Bone marrow (tissue), 2 donors: ENCODE measurements at places on chromosomes 5 and 9.

DNA sequence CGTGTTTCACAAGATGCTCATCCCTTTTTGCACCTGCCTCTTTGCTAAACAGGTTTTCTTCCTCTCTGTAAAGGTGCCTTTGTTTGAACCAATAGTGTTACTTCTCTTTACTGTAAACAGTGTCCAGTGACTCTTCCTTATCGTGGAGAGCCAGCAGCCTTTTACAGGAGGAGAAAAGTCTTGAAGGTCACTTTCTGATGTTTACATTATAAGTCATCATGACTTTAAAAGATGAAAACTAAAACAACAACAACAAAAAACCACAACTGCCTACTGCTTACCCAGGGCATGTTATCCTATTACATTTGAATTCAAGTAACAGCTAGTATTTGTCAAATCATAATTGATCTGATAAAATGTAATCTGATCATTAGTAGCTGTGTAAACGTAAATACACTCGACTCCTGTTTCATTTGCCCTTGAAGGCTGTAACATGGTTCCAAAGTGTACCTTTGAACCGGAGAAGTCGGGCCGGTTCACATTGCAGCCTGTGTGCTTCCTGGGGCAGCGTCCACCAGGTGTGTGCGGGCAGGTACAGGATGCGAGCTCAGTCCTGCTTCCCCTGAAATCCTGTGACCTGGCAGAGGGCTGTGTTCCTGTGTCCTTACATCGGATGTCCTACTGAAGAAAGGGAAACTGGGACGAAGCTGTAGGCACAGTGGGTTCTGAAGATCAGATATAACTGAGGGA, 118.1 kb downstream of the C9orf152 start:
- DNase-seq: no peak

DNA sequence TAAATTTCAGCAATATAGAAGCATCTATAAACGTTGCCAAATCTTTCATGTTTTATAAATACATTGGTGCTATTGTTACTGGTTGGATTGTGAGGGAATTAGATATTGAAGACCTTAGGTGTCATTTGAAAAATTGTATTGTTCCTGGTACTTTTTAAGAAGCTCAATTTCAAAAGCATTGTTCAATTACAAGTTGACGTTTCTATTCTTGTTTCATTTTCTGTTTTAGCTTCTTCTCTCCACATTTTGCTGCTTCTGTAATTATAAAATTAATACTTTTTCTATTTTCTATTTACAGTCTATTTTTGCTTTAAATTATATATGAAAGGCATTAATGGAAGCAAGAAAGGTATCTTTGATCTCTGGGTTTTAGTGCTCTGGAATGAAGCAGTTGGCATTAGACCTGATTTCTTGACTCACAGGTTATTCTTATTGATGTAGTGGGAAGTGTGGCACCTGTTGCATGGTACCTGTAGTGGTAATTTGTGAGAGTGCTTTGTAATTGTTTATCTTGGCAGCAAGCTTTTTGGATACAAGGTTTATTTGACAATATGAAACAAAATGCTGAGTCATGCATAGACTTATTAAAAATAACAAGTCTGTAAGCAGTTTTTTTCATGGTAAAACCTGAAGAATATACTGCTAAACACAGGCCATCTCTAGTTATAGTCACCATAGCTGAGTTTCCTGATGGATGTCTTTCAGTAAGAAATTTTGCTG, 13.2 kb downstream of the MACIR start:
- DNase-seq: no peak

- no peak for DNase-seq
Observed at GRCh38 chr9:22452415-22453010, 5.9 kb downstream of the DMRTA1 start.

DNA sequence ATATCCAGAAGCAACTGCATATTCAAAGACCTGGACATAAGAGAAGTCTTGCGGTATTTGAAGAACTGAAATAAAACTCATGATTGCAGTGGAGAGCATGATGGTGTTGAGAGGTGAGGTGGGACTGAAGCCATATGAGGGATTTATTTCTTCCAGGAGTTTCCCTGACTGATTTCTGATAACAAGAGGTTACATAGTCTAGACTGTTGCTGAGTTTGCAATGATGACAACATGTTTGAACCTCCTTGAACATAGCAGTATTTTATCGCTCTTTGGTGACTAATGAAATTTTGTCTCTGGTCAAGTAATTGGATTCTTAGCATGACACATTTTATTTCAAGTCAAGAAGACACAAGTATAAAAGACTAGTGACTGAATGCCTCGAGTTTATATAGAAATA, 61.8 kb downstream of the ACTBL2 start:
- DNase-seq: no peak

GRCh38 chr5:146754621-146755020, 123.9 kb downstream of the PPP2R2B start:
- no peak for DNase-seq

GRCh38 chr5:120510098-120510637, 46.1 kb downstream of the PRR16 start:
- DNase-seq: no peak

- no peak for DNase-seq
Observed at GRCh38 chr5:133336969-133337410, 275.4 kb downstream of the FSTL4 start.

DNA sequence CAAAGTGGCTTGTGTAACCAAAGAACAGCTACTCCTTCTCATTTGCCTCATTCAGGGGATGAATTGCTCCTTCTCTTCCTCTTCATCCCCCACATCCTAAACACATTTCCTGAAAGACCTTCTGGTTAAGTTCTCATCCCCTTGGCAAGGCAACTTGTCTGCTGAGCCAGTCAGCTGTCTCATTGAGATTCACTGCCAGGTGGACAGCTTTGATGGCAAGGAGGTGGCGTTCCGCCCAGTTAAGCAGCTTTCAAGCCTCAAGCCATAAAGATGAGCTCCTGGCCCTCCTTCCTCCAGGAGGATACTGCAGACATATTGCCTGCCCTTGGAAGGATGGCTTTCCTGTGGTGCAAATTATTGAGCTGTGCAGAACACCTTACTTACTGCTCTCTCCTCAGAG, 448.6 kb upstream of the MPDZ start:
- no peak for DNase-seq

DNA sequence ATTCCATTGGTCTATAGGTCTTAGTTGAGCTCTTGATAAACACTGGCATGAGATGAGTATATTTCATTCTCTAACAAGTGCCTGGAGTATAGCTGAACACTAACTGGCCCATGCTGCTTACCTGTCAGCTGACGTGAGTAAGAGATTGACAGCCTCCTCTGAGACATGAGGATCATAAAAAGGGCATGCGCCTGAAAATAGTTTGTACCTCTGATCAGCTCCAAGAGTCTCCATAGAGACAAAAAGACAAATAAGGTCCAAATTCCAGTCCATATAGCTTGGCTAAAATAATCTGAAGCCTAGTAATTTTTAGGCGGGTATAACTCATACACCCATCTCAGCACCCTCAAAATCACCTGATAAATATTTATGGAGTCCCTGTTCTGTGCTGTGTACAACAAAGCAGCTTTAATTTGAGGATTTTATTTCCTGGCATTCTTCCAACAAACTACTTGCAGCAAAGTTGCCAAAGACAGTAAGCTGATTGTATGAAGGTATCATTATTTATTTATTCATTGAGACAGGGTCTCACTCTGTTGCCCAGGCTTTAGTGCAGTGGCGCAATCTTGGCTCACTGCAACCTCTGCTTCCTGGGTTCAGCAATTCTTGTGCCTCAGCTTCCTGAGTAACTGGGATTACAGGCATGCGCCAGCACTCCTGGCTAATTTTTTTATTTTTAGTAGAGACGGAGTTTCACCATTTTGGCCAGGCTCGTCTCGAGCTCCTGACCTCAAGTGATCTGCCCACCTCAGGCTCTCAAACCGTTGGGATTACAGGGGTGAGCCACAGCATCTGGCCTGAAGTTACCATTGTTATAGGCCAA, 16.2 kb upstream of the FSD1L start:
- no peak for DNase-seq

DNA sequence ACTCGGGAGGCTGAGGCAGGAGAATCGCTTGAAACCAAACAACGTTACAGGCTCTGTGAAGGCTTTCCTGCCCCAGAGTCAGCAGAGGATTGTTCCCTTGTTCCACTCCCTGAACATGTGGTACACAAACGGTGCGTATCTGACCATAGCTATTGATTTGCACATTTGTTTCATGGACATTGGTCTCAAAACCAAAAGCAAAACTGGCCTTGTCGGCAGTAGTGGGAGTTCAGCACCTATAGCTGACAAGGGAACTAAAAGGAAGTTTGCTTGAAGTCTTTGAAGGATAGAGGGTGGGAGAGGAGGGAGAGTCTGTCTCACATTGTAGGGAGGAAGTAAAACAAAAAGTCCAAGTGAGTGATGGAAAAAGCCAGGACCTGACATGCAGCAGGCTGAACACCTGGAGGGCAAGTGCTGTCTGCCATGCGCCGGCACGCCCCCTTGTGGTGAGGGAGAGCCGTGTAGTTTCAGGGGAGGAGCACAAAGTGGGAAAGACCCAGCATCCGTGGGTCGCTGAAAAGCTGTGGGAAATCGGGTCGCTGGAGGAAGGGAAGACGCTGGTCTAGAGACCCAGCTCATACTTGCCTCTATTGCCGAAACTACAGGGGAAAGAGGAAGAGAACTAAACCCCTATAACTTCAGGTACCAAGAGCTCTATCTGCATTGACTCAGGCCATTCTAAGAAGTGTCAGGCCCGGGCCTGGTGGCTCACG, 58.0 kb downstream of the RAD23B start:
- DNase-seq: peak; percentile 33

- DNase-seq: no peak
Observed at GRCh38 chr9:22116758-22117157, 107.7 kb upstream of the CDKN2B start.

DNA sequence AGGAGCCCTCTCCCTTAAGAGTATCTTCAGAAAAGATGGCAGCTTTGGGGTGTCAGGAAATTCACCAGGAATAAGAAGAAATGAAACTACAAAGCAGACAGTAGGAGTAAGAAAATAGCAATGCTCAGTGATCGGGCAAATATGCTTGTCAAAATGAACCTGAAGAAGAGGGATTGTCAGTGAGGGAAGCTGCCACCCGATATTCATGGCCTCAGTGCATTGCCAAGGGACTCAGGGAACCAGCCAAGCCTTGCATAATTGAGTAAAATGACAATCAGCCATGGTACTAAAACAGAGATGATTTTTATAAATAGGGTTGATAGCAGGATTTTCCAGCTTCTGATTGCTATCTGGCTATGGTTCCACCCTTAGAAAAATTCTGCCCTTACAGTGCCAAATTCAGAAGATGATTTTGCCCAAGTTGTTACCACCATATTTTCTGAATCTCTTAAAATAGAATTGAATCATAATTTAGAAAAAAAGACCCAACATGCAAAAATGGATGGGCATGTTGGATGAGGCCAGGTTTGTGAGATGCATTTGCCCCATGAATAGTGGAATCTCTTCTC, 274.0 kb downstream of the NTRK2 start:
- DNase-seq: no peak

GRCh38 chr9:76592974-76593347, 134.0 kb downstream of the GCNT1 start:
- no peak for DNase-seq

DNA sequence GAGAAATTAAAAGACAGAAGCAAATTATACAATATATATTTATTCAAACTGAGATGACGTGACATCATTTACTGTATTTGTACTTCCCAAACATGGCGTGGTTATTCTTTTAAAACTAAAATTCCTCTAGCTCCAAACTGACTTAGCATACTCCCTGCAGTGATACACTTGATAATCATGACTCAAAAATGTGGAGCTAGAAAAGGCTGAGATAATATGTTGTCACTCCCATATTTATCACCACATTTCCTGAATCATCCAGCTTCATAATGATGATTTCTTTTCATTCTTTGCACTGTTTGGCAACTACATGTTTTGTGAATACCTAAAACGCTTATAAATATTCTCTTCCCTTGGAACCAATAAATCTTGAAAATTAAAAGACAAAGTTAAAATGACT, 341.0 kb downstream of the EBF1 start:
- no peak for DNase-seq

- no peak for DNase-seq
Observed at GRCh38 chr5:40842351-40842750, 1.2 kb downstream of the CARD6 start.

DNA sequence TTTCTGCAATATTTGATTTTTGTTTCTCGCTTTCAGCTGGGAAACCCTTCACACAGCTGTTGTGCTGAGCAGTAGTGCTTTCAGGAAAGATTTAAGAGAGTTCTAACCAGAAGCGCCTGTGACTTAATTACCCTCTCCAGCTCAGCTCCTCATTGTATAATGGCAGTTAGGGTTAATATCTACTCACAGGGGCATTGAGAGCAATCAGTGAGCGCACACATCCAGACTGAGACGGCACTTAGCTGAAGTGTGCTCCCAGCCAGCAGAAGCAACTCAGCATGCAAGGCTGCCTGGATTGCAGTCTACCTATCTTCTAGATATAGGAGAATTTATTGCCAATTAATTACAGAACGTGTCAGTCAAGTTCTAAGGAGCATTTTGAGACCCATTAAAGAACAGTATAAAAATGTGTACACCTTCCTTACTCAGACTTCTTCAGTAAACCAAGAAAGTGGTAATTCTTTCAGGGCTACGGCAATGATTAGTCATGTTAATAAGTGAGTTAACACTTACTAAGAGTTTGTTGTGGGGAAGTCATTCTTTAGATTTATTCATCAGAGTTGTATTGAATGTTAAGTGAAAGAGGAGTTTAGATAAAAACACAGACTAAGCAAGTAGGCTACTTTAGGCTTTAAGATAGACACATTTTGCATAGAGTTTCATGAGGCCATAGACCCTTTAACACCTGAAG, 111.7 kb upstream of the PCAT7 start:
- no peak for DNase-seq

GRCh38 chr5:147507480-147508126, 2.3 kb downstream of the DPYSL3 start:
- DNase-seq: no peak

GRCh38 chr5:98588215-98588614, 185.2 kb upstream of the RGMB start:
- no peak for DNase-seq

GRCh38 chr9:134039386-134040175, 14.3 kb downstream of the BRD3OS start:
- DNase-seq: no peak

DNA sequence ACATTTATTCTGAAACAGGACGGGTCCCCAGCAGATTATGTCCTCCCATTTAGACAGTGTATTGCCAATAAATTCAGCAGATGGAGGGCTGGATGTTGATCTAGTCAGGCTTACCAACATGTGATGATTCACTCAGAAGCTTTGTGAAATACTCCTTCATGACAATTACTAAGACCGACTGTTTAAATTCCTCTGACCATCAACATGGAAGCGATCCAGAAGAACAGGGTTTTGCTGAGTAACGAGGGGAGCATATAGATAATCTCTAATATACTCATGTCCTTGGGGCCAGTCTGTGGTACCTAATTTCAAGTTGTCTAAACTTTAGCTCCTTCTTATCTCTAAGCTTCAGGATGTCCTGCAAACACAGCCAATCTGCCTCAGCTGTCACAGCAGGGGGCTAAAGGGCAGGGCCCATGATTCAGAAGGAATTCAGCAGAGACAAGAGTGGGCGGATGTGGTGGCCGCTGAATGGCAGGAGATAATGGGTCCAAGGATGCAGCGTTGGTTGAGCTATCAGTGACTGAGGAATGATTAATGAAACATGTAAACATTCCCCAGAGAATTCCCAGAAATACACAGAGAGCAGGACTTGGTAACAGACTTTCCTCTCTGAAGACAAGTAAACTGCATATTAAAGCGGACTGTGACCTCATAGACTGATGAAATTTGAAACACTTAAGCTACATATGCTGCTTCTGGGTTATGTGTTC, 109.4 kb downstream of the ANKRD55 start:
- no peak for DNase-seq
